ENCODE measurements at places on chromosomes 13 and 19.

- no peak for DNase-seq
Measured at GRCh38 chr19:54653181-54653809, 9.5 kb upstream of the LILRB4 start.

- no peak for DNase-seq
Measured at GRCh38 chr13:104571161-104571892, 1505.1 kb upstream of the SLC10A2 start.

DNA sequence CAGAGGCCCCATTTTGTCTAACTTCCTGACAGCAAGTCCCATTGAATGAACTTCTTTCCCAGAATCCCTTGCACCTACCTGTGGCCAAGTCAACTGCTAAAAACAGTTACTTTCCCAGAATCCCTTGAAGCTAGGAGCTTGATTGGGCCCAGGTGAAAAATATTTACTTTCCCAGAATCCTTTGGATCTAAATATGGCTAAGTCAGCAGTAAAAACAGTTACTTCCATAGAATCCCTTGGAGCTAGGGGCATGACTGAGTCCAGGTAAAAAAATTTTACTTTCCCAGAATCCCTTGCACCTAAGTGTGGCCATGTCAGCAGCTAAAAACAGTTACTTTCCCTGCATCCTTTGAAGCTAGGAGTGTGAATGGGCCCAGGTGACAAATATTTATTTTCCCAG is 13.2 kb upstream of the MEIS3 start:
- no peak for DNase-seq

DNA sequence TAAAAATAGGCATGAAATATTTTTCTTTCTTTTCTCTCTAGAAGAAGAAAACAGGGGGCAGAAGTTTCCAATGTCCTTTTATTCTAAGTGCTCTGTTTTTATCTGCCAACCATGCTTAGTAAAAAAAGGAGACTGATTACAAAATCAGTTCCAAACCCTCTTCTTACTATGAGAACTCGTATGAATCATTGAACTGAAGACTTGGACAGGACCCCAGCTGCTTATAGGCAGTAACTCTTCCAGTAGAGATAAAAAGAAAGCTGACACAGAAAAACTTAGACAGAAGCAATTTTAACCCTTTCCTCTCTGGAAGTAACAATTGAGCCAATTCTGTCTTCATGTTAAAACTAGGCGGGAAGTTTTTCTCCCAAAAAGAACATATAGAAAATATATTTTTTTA is 24.5 kb upstream of the FREM2 start:
- no peak for DNase-seq

DNA sequence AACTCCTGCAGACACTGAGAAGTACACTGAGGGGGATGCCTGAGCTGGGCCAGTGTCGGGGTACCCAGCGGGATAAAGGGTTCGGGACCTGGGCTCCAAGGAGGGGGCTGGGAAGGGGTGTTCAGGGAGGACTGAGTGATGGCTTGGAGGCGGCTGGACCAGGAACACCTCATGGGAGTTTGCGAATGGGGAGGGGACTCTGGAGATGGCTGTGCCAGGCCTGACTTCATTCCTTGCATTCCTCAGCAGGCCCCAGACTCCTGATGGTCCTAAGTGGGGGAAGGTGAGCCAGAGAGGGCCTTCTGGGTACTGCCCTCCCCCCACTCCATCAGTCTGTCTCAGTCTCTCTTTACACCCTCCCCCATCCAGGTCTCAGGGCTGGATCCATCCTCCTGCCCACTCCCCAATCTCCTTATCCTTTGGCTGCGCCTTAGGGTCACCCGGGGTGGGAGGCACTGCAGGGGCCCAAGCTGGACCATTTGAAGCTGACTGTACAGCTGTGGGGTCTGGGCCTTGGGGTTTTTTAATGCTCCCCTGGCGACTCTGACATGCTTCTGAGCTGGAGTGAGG is 13.8 kb downstream of the PAK4 start:
- DNase-seq: no peak

DNA sequence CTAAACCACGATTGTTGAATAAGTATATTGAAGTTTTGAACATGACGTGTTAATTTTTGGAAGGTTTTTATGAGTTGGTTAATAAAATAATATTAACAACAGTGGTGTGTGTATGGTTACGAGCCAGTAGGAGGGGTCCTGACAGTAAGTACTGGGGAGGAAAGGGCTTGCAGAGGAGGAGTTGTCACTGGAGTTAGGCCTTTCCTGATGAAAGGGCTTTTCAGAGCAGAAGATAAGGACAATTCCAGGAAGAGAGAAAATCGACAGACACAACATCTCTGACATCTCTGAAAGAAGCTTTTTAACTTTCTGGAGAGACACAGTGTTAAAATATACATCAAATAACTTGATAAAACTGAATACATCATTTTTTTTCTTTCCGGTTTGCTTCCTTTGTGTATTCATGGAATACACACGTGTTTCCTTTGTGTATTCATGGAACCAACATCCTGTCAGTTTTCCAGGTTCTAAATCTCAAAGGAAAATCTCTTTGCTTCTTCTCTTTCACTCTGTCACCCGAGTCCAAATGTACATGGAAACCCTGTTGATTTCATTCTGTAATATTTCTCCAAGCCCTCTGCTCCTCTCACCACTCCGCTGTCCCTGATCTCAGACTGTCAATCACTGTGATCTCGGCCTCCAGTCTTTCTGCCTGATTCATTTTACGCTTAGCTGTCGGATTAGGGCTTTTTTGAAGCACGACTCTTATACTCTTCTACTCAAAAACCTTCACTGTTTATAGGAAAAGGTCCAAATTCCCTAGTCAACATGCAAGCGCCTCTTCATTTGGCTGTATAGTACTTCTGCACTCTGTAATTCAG is 374.4 kb downstream of the DLEU7 start:
- DNase-seq: no peak

DNA sequence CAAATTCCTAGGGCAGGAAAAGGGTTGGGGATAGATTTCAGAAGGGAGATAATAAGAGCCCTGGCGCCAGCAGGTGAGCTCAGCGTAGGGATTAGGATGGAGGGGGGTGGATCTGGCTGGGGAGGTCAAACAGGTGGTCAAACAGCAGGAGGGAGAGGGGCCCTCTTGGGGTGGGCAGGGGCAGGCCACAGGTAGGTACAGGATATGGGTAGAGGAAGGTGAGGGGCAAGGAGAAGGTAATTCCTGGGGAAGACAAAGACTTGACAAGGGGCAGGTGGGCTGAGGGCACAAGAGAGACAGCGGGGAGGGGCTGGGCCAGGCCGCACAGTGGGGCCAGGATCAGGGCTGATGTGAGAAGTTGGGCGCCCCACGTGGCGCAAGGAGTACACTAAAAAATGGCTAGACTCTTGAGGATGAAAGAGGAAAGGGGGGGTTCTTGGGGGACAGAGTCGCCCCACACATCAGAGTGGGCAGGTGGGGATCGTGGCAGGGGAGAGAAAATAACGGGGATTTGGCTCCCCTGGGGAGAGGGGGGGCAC is 713 bp downstream of the KRI1 start:
- DNase-seq: peak; percentile 26

DNA sequence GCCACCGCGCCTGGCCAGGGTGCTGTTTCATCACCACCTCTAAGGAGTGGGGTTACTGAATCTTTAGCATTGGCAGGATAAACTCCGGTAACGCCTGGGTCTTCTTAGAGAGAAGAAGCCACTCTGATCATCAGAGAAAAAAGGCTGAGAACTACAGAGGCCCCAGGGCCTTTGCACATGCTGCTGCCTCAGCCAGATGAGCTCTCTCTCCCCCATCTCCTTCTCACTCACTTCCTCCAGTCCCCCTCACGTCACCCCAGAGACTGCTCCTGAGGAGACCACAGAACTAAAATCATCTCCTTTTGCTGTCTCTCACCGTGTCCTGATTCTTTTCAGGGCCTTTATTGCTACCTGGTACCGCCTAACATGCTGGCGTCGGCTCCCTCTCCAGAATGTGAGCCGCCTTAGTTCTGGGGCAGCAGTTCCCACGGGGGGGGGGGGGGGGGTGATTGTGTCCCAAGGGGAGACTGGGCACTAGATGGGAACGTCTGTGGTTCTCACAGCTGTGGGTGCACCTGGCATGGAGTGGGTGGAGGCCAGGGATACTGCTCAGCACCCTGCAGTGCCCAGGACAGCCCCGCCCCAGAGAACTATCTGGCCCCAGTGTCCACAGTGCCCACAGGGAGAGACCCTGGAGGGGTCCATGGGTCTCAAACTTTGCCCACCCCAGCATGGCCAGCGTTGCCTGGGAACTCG is 5.1 kb upstream of the DIRAS1 start:
- no peak for DNase-seq

- DNase-seq: no peak
Measured at GRCh38 chr13:103284466-103284865, 218.2 kb upstream of the SLC10A2 start.

GRCh38 chr19:52566588-52566987 is 3.5 kb upstream of the ZNF701 start:
- DNase-seq: no peak

DNA sequence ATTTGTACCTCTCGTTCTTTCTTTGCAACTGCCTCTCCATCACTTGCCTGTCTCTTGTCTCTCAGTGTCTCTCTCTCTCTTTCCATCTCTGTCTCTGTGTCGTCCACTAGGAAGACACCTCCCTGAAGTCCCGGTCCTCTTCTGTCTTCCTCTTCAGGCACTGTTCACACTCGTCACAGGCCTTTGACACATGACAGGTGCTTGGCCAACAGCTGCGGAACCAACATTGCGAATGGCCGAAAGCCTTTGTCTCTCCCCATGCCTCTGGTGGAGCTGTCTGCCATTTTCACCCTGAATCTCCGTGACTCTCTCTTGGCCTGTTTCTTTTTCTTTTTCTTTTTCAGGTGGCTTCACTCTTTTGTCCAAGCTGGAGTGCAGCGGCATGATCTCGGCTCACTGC is 2.8 kb downstream of the HIPK4 start:
- no peak for DNase-seq

DNA sequence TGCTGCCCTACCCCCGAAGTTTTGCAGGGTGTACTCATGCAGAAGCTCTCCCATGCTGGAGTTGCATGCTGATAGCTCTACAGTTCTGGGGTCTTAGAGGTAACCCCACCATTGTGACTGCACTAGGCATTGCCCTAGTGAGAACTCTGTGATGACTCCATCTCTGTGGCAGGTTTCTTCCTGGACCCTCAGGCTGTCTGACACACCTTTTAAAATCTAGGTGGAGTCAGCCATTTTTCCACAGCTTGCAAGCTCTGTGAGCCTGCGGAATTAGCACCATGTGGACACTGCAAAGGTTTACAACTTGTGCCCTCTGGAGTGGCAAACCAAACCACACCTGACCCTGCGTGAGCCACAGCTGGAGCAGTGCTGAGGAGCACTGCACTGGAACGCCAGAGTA is 636.2 kb upstream of the SPRY2 start:
- DNase-seq: no peak

Measured in T-helper 22 cell (primary cell).